Subcutaneous preadipocyte (primary cell): ENCODE measurements at places on chromosomes 2 and 18. TPM values are rescaled to one million over a fixed set of nuclear protein-coding genes. Genes with fewer than 3 reads are reported as not detected.

Gene RTKN
- total RNA-seq, result 9.6 and 11.0 TPM in 2 replicates

Gene SERPINB10
- 0.20 TPM in 1 of 2 replicates, not detected in the other for total RNA-seq

Gene TMEM169
- 0.37 TPM in 1 of 2 replicates, not detected in the other for total RNA-seq

Gene GPR45
- total RNA-seq, result not detected in 2 replicates

Gene RGPD4
- total RNA-seq, result not detected in 2 replicates

Gene EDAR
- not detected in 2 replicates for total RNA-seq

Gene MOGAT1
- total RNA-seq, result not detected in 2 replicates

Gene ZSWIM2
- total RNA-seq, result not detected in 2 replicates

Gene AGXT
- not detected in 2 replicates for total RNA-seq

Gene KLHL29
- total RNA-seq, result 6.2 and 10.0 TPM in 2 replicates

Gene BOK
- 11.4 and 13.7 TPM in 2 replicates for total RNA-seq

Gene TNFRSF11A
- total RNA-seq, result under 0.01 and 0.39 TPM in 2 replicates

Gene DPP4
- 214 and 266 TPM in 2 replicates for total RNA-seq

Gene LONRF2
- total RNA-seq, result under 0.01 TPM in 2 replicates

Gene SNTG2
- total RNA-seq, result 0.20 TPM in 1 of 2 replicates, not detected in the other

Gene ADCYAP1
- not detected in 2 replicates for total RNA-seq

Gene C2orf78
- total RNA-seq, result not detected in 2 replicates

Gene PPM1G
- 73.5 and 102 TPM in 2 replicates for total RNA-seq

Gene ALKAL2
- total RNA-seq, result not detected in 2 replicates

Gene ALPI
- not detected in 2 replicates for total RNA-seq

Gene CABYR
- 3.5 and 4.8 TPM in 2 replicates for total RNA-seq

Gene SIX2
- 11.4 and 11.7 TPM in 2 replicates for total RNA-seq

Gene LRRTM4
- total RNA-seq, result not detected in 2 replicates
